Adrenal gland (tissue), 19 donors: ENCODE measurements at places on chromosomes 5 and 9.

- DNase-seq, result no peak
Observed at GRCh38 chr5:89546657-89547056, 663.7 kb upstream of the MEF2C start.

DNA sequence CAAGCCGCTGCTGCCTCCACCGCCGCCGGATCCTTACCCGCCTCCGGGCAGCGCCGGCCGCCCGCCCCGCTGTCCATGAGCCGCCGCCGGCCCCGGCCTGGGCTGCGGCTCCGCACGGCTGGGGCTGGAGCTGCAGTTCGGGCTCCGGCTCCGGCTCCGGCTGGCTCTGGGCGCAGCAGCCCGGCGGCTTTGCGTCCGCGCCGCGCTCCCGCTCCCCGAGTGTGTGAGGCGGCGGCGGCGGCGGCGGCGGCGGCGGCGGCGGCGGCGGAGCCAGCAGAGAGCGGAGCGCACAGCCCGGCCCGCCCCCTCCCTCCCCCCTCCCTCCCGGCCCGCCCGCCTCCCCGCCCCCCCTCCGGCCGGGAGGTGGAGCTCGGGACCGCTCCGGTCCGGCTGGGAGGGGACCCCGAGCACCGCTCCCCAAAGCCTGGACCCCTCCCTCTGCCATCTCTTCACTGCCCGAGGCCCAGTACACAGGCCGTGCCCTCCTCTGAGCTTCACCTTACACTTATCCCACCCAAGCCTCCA, at the start of gene PCDH1:
PCDH1 (minus strand) TSS at position 225 of the 525 bp plus-strand sequence; CDS start at position 77, 148 bp downstream.
- no peak for DNase-seq

- no peak for DNase-seq
Observed at GRCh38 chr9:2127486-2127885, 112.3 kb downstream of the SMARCA2 start.

GRCh38 chr5:114332925-114333324, 28.9 kb upstream of the KCNN2 start:
- no peak for DNase-seq

DNA sequence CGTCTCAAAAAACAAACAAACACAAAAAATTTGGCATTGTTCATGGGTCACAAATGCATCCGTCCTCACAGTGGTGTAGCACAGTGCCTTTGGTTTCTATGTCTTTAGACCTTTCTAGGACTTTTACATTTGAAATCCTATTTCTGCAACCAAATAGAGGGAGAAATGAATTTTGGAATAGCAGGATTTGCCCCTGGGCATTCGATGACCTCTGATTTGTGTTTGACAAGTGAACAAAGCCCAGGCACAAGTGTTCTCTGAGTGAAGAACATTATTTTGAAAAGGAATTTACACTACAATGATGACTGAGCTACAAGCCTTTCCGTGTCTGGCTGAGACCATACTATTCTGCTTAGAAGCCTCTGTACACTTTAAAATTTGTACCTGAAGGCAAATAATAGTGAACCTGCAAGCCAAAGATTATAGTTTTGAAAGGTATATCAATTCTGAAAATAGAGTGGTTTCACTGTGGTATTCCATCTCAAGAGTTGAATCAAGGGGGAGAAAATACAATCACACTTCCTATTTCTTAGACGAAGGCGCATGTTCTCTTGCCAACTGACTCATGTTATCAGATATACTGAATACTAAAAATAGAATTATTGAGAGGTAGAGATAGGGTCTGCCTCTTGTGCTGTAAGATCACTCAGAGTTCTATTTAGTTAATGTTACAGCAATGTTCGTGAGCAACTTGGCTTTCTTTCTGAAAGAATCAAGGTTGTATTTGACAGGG, 297.6 kb downstream of the KDM4C start:
- DNase-seq, result no peak

GRCh38 chr9:86891091-86891490, 56.2 kb downstream of the GAS1 start:
- DNase-seq, result no peak

DNA sequence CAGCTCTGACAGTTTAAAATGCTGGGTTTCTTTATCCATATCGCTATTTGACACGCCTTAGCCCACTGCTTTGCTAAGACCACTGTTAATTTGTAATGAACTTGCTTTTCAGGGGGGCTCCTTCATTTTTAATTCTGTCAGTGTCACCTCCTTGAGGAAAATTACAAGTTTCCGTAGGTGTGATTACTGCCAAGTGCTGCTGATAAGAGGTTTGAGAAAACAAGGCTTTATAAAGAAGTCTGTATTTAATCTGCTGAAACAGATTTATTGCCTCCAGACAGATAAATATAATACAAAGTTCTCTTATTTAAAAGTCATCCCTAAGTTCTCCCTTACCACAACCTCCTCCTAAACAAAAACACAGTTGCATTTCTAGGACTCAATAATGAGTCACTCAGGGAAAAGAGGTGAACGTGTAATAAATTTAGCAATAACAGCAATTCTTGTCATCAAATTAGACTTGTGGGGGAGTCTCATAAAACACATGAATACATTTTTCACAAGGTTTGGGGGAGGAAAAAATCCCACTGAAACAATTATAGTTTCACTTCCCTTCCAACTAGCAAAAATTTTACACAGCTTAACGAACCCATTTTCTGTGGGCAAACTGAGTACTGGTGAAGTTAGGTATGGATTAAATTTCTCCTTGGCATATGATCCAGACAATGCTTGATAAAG, 72.8 kb downstream of the MAPKAP1 start:
- DNase-seq, result no peak

DNA sequence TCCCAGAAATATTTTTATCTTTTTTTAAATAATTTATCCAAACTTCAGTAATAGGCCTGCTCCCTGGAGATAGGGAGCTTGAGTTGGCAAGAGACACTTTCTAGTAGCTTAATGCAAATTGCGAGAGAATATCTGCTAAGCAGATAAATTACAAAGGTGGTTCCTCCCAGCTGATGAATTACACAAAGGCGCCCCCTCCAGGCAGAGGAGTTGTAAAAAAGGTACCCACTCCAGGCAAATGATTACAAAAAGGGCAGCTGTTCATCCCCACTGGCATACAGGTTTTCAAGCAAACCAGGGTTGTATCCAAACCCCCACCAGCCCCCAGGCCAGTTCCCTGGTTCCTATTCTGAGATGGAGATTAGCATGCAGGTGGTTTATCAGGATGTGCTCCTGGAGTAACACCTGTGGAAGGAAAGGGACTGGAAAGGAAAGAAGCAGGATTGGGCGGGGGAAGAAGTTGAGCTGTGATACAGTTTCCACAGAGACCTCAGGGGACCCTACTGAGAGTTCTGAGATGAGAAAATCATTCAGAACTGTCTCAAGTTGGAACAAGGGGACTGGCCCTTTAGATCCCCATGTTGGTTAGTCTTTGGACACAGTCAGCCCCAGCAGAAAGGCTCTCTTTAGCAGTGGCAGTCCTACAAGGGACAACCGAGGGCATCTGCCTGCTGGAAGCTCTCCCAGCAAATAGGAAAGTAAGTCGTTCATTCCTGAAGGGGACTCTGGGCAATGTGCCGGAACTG, 25.5 kb downstream of the ESM1 start:
- DNase-seq, result peak; percentile 13

- no peak for DNase-seq
Observed at GRCh38 chr9:98883276-98883675, 60.4 kb upstream of the COL15A1 start.

DNA sequence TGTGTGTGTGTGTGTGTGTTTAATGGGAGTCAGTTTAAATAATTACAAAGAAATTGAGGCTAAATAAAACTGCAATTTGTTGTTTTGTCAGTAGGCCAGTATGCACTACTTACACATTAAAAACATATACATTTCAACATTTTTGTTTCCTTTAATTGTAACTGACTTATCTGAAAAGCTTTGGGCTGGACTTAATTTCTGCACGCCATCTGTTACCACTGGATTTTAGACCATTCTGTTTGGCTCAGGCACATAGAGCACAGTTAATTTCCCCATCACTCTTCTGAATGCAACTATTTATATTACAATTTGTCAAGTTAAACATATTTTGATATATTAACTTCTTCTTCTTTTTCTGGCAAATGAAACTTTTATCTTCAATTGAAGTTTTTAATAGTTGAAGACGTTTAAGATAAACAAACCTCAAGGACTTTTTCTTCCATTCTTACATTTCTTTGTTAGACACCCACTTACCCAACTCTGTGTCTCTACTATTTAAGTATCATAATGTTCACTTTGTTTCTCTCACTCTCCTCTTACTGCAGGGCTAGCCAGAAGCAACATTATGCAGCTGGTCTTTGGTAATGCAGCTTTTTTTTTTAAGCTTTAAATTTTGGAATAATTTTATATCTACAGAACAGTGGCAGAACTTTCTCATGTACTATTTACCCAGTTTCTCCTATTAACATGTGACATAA, 253.4 kb upstream of the ANKH start:
- DNase-seq, result no peak

DNA sequence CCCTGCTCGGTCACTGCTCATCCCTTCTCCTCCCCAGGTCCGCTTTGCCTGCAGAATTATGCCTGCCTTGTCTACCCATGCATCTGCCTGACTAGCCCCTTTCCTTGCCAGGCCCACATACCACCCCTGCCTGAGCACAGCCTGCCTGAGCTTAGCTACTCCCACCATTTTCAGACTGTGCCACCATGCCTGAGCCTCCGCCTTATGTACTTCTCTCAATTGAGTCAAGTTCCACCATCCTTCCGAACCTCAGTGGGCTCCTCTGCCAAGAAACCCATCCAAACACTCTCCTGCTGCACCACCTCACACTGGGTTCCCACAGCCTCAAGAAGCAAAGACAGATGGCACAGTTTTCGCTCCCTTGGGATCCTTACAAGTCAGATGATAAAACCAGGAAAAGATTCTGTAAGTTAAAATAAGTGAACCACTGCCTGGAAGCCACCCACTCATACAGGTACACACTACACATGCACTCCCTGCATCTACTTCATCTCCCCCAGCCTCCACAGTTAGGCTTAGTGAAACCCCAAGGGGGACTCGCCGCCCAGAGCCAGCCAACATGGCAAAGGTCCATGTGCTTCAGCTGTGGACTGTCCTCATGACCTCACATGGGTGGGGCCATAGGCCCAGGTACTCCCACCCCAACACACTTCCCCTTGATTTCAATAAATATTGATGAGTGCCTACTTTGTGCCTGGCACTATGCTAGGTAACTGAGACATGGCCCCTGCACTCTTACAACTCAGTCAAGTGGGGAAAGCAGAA, 23.1 kb downstream of the P4HA2 start:
- no peak for DNase-seq

DNA sequence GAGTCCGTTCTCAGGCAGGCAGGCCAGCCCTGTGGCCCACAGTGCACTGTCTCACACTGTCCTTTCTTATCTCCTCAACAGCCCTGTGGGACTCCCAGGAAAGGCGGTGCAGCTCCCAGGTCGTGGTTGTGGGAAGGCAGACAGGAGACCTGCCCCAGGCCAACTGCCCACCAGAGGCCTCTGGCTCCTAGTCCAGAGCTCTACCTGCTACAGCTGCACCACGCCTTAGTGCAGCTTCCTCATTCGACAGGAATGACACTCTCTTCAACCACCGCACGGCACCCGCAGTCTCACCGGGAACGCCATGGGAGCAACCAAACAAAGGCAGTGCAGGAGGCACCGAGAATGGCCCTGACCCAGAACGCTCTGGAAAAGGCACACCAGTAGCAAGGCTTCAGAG, 25.3 kb downstream of the CAMSAP1 start:
- DNase-seq, result no peak

GRCh38 chr9:13143281-13143680, 136.2 kb downstream of the MPDZ start:
- no peak for DNase-seq

DNA sequence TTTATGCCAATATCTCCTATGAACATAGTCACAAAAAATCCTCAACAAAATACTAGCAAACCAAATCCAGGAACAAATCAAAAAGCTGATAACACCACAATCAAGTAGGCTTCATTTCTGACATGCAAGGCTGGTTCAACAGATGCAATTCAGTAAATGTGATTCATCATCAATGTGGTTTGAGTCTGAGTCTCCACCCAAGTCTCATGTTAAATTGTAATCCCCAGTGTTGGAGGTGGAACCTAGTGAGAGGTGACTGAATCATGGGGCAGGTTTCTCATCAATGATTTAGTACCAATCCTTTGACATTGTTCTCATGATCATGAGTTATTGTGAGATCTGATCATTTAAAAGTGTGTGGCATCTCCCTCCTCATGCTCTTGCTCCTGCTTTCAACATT, 1072.7 kb downstream of the NR2F1-AS1 start:
- no peak for DNase-seq

DNA sequence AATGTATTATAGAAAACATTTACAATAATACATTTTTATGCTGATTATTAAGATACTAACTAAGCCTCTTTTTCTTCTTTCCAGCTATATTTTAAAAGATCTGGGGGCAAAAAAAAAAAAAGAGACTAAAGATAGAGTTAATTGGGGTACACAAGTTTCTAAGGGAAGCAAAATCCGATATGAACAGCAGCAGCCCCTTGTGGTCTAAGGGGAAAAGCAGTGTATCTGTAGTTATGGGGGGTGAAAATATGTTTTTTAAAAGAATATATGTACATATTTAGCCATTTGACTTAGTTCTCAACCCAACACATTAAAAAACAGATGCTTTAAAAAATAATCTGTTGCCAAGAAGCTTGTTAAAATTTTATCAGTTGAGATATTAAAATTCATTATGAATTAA, 134.3 kb upstream of the POU5F2 start:
- no peak for DNase-seq

- no peak for DNase-seq
Observed at GRCh38 chr5:68259700-68260099, 44.1 kb downstream of the PIK3R1 start.

GRCh38 chr5:68268101-68268851, 52.7 kb downstream of the PIK3R1 start:
- DNase-seq, result no peak

DNA sequence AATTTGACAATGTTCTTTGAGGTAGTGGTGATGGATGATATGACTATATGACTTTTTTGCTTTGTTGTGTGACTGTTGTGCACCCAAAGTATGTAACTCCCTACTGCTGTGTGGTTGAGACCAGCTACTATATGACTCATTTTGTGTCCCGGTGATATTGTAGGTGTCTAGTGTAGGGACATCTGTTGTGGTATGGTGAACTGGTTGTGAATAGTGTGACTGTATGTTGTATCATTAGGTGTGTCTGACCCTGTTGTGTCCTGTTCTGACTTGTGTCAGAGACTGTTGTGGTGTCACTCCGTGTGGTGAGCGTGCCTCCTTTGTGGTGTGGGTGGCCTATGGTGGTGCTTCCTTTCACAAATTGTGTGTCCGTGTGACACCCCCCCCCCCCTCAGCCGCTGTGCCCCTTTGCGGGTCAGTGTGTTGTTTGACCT, 11.2 kb upstream of the CXXC5 start:
- no peak for DNase-seq

- peak; percentile 86 for DNase-seq
Observed at GRCh38 chr5:140632366-140633020, 482 bp downstream of the CD14 start.

- DNase-seq, result peak; percentile 38
Observed at GRCh38 chr5:175718401-175719108, 60.7 kb downstream of the HRH2 start.
